ENCODE measurements at places on chromosomes 7 and 10.

DNA sequence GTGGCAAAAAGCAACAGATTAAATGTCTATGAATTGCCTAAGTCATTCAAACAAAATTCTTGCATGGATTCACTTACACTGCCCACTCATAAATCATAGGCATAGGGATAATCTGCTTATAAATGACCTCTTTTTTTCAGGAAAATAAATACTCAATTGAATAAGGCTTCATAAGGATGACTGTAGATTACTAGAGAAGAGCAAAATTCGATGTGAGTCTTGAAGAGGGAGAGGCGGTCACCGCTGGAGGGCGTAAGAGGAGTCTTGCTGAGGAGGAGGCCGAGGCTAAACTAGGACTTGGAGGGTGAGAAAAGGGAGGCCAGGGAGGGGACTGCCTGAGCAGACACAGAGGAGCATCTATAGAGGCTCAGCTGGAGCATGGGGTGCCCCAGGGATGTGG, 135.4 kb upstream of the RSU1 start:
- no peak for DNase-seq

- peak; percentile 57 for DNase-seq
Measured at GRCh38 chr10:28432210-28432676, 100.7 kb upstream of the WAC start.

- DNase-seq: no peak
Measured at GRCh38 chr10:1377740-1378397, 321.7 kb downstream of the WDR37 start.

- DNase-seq: no peak
Measured at GRCh38 chr10:26969145-26969926, 108.6 kb upstream of the ABI1 start.

DNA sequence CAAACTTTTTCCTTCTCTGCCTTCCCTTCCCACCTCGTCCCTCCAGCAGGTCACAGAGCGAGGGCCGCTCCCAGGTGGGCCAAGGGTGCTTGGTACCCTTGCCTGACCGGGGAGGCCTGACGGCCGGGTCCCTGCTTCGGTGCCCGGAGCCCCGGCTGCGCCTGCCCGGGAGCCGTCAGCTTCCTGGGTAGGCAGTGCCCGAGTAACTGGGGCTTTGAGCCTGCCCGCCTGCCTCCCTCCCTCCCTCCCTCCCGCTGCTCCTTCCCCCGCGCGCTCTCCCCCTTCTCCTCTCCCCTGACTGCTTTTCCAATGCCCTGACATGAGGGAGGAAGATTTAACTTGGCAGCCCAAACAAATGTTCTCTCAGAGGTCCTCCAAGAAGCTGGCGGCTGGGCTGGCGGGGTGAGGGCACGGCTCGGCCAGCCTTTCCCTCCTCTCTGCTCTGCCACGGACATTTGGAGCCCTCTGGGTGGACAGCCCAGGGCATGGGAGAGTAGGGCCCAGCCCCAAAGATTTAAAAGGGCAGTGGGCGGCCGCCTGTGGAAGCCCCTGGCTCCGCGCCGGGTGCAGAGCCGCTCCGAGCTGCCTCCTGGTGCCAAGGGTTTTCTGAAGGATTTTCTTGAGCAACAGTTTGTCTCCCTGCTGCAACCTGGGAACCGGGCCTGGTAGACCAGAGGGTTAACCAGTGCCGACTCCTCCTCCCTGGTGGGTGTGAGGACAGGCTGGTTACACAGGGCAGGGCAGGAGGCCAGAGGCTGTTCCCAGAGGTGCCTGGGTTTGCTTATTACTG, 2.0 kb downstream of the ZMIZ1 start:
- DNase-seq: peak; percentile 23

DNA sequence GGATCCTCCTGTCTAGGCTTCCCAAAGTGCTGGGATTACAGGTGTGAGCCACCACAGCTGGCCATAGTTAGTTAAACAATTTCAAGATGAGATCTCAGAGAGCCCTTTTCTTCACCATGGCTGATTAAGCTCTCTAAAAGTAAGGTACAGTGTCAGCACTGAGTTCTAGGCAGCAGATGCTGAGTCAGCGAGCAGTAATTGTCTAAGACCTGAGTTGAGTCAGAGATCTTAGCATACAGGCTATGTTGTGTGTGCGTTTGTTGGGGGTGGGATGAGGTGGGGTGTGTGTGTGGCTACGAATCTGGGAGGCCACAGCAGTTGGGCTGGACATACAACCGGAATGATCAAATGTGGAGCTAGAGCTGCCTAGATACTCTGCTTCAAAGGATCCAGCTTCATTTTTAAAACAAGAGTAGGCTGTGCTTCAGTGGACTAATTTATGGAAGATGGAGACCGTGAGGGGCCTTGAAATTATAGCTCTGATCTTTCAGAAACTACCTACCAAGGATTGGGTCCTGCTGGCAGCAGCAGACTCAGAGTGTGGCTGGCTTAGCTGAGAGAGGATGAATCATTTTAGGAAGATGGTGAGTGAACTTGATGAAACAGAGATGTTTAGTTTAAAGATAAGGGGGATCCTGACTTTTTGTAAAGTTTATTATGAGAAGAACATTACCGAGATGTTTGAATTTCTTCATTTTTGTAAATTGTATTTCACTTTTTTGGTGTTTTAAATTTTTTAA, 17.5 kb upstream of the MTPN start:
- no peak for DNase-seq

DNA sequence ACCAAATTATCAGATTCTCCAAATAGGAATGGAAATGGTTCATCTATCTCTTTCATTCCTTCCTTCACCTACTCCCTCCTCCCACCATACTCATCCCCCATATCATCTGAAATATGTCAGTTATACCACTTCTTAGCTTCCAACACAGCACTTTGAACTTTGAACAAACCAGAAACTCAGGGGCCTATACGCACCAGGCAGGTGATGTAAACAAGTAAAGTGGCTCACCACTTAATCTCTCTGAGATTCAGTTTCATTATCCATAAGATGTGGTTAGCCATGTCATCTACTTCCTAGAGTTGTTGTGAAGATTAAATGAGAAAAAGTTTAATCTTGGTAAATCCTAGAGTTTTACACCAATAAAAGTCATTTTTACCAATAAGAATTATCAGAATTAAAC, 65.9 kb upstream of the LRRN3 start:
- DNase-seq: peak; percentile 22

DNA sequence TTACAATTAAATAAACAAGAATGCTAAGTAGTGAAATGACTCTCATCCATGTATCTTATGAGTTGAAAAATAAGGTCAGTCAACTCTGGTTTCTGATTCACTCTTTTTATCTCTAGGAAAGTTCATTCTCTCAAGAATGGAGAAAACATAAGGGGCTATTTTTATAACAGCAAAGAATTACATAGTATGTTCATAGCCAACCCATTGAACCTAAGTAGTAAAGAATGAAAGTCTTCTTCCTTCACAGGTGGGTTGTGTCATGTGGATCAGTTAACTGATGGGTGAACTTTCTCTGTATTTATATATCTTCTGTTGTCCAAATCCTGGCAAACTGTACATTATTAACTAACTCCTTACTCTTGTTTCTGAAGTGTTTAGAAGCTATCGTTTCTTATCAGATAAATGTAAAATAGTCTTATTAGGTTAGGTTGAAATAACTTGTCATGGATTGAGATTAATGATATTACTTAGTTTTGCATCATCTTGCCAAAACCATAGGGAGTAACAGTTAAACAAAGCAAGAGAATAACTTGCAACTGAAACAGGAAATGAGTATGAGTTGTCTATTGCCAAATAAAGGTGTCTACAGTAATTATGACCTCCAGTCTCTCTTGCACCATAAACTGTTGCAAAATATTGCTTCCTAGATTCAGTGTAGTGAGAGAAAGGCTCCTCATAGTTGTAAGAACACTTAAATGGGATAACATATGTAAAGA, 86.8 kb downstream of the ANKRD7 start:
- DNase-seq: no peak

DNA sequence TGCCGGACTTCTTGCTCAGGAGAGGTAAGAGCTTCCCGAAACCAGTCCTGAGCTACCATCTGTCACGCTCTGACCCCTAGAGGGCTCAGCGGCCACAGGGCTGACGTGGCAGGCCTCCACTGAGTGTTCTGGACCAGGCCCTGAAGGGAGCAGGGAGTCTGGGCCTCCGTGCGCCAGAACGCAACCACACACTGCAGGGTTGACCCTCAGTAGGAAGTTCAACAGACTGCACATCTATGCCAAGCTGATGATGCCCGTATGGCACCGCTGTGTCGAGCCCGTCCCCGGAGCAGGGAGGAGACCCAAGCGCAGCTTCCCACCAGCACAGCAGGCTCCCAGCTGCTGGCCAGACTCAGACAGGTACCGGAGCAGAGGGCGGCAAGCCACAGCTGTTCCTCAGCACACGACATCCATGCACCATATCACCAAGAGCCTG, 39.2 kb downstream of the CAMK2B start:
- DNase-seq: peak; percentile 16

DNA sequence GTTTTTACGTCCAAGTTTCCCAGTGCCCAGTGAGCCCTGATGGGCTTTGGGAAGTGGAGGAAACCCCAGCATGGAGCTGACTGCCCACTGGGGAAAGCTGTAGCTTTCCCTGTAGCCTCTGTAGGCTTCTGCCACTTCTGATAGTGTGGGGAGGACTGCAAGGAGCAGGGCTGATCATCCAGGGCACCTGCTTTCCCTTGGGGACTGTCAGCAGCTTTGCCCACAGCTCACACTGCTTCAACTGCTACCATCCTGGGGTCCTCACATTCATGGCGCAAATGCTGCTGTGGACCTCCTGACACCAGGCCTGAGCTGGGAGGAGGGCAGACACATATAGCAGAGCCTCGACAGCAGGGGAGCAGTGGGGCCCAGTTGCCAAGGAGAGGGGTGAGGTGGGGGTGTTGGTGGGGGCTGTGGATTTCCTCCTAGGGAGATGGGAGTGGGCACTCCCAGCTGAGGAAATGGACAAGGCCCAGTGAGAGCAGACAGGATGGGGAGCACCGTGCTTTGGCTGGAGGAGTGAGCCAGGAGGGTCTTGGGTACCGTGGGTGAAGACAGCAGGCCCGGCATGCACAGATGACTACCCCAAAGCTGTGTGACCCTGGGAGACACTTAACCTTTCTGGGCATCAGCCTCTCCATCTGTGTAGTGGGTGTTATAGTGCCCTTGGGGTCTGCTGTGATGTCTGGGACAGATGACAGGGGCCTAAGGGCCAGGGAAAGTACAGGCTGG, 16.2 kb downstream of the RAMP3 start:
- DNase-seq: no peak

- no peak for DNase-seq
Measured at GRCh38 chr10:91883549-91884444, 25.5 kb downstream of the FGFBP3 start.

DNA sequence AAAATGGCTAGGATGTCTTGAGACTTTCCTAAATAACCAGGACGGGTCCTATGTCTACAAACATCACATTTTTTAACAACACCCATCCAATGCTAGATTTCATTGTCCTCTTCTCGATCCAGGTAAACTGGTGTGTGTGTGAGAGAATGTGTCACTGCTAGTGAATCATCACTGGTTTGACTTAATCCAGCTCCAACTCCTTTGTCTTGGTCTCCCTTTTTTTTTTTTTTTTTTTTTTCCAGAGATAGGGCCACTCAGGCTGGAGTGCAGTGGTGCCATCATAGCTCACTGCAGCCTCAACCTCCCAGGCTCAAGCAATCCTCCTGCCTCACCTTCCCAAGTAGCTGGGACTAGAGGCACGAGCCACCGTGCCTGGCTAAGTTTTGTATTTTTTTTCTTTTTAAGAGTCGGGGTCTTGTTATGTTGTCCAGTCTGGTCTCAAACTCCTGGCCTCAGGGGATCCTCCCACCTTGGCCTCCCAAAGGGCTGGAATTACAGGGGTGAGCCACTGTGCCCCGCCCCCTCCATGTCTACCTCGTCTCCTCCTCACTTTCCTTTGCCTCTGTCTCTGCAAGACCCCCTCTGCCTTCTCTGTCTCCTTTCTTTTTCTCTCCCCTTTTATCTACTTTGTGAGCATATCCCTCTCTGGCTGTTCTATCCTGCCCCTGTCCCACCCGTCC, 2.2 kb upstream of the UFSP1 start:
- no peak for DNase-seq
